ENCODE measurements at places on chromosomes 6 and 20.

- no peak for DNase-seq
Measured at GRCh38 chr6:36979347-36979742, 6.7 kb downstream of the MTCH1 start.

GRCh38 chr6:138550346-138550767 lies 51.1 kb upstream of the NHSL1 start:
- no peak for DNase-seq

DNA sequence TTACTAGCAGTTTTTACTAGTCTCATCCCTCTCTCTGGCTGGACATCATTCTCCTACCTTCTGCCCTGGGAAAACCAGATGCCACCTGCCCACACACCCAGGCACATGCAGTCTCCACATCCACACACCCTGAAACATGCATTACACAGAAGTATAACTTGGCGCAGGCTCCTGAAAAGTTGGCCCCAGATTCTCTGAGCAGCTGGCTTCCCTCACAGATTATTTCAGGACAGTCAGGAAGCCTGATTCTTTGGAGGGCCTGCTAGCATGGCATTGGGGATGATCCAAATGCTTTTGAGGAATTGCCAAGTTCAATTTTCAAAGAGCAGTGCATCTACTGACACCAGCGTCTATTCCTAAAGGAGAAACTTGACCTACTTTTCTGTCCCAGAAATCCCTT lies 27.8 kb upstream of the KIF16B start:
- DNase-seq, result no peak

DNA sequence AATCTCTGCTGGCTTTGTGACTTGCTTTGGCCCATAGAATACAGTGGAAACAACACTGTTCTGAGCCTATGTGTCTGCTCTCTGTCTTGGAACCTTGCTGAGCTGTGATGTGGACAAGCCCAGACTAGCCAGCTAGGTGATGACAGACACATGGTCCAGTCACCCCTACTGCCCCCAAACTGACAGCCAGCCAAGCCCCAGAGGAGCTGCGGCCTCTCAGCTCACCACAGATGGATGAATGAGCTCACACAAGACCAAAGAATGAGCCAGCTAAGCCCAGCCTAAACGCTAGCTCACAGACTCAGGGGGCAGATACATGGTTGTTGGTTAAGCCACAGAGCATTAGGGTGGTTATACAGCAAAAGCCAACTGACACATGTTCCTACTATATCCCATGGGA lies 4.1 kb downstream of the AARS2 start:
- DNase-seq, result no peak

- no peak for DNase-seq
Measured at GRCh38 chr20:56788671-56789610, 159.8 kb downstream of the TFAP2C start.

DNA sequence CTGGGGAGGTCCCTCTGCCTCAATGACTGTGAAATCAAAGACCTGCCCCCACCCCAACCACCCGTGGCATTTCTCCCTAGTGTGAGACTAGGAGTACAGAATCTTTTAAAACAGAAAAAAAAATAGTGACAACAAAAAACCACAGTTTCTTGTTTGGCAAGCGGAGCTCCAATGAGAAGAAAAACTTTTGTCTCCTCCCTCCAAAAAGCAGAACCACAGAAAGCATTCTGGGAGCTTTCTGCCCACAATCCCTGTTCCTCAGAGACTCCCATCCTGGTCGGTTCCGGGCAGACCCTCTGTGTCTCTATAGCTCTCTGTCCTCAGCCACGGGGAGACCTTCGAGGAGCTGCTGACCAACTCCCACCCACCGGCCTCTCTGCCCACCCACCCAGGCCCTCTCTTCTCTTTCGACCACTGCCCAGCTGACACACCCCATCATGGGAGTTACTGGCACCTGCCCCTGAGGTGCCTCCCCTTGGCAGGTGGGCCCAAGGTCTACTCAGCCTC lies 4.9 kb downstream of the PREX1 start:
- DNase-seq, result no peak

DNA sequence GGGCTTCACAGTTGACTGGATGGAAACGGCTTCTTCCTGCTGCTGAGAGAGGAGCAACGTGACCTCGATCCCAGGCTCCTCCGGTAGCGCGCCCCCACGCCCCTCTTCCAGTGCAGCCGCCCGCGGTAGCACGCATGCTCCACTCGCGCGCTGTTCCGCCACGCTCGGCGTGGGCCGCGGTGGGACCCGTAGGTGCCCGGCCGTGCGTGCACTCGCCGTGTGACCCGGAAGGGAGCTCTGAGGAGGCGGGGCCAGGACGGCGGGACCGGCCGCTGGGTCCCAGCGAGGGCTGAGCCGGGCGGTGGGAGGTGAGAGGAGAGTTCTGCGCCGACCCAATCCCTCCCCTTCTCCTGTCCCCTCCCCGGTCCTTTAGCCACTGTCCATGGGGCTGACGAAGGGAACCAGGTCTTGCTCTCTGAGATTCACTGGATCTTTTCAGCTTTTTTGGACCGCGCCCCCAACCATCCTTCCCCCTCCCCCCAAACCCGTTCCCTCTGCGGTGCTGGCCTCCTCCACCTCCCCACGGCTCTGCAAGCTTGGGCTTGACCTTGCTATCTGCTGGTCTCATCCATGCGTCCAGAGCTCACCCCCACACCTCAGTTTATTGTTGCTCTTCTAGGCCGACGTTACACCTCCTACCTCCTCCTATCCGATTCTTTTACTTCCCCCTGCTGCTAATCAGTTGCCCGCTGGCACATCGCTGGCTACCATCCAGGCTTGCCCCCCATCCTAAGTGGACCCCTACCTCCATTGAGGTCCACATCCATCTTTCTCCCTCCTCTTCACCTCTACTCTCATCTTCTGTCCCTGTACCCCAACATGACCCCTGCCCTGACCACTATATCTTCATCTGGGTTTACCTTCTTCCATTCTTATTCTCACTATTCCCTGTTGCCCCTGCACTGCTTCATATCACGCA lies at the start of gene CUL9:
TSS of gene CUL9 (plus strand) at position 255 of the 919 bp plus-strand sequence. CDS start 2,115 bp downstream, outside the sequence.
- DNase-seq, result peak; percentile 91

- no peak for DNase-seq
Measured at GRCh38 chr6:154488802-154489437, 21.6 kb downstream of the CNKSR3 start.

GRCh38 chr6:134523903-134524650 lies 206.2 kb upstream of the SGK1 start:
- DNase-seq, result no peak

GRCh38 chr6:109515781-109516409 lies 32.9 kb upstream of the ZBTB24 start:
- no peak for DNase-seq

DNA sequence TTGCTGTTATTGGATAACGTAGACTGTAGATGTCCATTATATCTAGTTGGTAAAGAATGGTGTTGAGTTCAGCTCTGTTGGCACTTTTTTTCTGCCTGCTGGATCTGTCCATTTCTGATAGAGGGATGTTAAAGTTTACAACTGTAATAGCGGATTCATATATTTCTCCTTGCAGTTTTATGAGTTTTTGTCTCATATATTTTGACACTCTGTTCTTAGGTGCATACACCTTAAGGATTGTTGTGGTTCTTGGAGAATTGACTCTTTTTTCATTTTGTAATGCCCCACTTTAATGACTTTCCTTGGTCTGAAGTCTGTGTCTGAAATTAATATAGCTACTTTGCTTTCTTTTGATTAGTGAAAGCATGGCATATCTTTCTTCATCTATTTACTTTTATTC lies 16.1 kb downstream of the STXBP5 start:
- no peak for DNase-seq

DNA sequence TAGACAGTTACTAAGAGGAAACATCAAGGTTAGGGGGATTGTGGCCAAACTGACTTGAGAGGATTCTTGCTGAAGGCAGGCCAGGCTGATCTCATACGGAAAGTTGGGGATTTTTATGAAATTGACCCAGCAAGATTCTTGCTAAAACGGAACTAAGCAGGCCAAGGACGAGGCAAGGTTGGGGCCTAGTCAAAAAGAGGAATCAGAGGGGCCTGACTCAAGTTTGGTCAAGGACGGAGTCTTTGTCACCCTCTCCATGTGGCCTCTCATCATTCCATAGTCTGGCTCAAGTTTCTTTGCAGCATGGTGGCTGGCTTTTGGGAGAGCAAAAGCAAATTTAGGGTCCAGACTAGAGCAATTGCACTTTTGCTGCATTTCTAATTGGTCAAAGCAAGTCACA lies 7.9 kb upstream of the HECA start:
- no peak for DNase-seq

DNA sequence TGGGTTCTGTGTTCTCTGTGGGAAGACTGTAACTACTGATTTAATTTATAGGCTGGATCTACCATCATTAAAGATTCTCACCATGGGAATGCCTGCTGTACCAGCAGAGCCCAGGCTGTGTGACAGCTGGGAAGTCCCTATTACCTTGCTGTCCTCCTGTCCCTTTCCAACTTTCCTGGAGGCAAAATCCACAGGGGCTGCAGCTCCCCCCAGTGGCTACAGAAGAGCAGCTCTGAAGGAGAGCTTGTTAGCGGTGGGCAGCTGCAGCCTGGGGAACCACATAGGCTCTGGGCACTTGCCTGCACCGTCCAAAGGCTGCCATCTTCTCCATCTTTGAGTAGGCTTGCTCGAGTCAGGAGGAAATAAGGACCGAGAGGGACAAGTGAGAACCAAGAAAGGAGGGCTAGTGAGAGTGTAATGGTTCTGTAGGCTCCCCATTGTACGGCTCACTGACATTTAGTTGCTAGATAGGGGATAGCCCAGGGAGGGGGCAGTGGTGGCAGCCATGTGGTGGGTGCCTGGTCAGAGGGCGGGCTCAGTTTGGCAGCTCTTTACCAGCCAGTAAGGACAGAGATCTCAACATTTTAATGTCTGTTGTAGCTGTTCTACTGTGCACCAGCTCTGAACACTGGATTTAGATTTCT lies 155.1 kb upstream of the MLIP start:
- no peak for DNase-seq

DNA sequence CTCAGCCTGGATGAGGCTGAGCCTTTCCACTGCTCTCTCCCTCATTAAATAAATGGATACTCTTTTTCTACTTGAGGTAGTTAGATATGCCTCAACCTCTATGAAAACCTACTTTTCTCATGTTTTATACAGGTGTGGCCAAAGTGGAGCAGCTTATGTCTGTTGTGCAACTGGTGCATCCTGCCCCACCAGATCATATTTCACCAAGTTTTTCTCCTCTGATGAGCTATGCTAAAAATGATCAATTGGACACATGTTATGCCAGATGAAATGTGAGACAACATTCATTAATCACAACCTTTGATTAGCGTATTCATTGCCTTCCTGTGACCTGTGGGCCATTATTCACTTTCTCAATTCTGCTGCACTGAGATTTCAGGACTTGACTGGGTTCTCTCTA lies 106.9 kb upstream of the NEDD9 start:
- no peak for DNase-seq

GRCh38 chr6:89379281-89379680 lies 26.8 kb upstream of the UBE2J1 start:
- no peak for DNase-seq

DNA sequence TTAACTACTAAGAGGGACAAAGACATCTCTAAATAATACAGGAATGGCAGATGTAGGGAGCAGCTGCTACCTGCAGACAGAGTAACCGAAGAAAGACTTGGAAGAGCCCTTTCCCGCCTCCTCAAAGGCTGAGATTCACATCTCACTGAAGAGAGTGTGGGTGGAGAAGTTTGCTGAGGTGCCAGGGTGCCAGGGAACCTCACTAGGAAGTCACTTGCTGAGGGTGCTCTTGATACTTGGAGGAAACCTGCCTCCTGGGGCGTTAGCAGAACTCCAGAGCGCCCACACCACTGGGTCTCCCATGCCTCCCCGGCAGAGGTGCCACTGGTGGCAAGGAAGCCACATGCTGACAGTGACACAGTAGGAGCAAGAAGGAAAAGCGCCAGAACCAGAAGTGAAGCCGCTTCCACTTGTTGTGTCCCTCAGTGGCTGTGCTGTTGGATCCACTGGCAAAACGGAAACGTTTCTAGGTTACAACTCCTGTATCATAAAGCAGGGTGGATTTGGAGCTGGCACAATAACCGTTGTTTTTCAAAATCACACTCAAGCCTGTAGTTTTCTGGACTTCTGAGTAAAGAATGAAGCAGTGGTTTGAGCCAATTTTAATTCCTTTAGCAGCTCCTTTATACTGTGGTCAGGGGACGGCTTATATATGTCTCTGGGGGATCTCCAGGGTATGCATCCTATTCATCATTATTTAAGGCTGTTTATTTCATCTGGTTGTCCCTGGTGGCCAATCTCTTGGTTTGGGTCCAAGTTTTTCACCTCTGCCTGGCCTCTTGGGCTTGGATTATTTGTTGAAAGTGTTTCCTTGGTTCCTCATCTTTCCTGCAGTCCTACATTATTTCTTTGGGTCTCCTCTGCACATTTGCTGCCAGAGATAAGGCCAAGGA lies 64.5 kb downstream of the CDC5L start:
- no peak for DNase-seq

DNA sequence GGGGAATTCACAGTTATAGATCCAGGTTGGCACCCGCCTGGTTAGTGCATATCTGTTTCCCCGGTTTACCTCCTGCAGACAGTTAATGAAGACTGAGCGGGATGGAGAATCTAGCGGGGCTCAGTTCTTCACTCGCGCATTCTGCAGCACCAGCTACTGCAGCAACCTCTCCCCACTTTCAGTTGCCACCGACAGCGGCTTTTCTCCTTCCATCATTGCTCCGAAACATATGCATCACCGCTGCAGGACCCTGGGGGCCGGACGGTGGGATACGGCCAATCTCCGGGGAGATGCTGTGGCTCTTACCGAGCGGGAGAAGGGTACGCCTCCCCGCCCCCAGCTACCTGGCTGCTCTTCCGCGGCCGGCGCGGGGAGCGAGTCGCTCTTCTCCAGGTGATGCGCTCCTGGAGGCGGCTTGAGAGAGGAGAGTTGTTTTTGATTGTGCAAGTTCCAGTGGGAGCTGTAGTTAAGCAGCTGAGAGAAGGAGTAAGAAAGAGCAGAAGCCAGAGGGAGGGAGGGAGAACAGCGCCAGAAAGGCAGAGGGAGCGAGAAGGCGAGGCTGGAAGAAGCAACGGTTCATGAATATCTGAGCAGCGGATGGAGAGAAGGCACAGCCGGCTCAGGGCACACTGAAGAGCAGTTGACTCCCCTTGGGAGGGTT lies at the start of gene SGK1:
TSS of gene SGK1 (minus strand) at position 642 of the 661 bp plus-strand sequence. CDS start 652 bp downstream, outside the sequence.
- no peak for DNase-seq

- DNase-seq, result peak; percentile 48
Measured at GRCh38 chr20:48823960-48824498, 3.8 kb downstream of the PREX1 start.

DNA sequence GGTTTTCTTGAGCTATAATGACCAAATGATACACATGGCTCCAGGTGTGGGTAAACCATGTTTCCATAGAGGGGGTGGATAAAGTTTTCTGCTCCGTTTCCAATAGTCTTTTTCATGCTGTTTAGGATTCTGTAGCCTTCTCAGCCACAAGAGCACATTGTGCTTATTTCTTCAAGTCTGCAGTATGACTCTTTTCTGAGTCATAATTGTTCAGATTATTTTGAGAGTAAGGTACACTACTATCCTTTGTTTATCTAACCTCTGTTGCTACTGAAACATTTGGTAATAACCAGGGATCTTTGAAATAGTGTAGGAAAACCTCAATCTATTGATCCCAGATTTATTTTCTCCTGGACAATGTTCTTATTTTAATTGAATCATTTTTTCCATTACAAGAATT lies 247.9 kb upstream of the BMP2 start:
- no peak for DNase-seq
